ENCODE measurements at places on chromosomes 11 and 22.

GRCh38 chr11:95536047-95536690 lies 253.4 kb downstream of the FAM76B start:
- no peak for DNase-seq

- no peak for DNase-seq
Measured at GRCh38 chr11:134841411-134841810, 429.4 kb upstream of the B3GAT1 start.

DNA sequence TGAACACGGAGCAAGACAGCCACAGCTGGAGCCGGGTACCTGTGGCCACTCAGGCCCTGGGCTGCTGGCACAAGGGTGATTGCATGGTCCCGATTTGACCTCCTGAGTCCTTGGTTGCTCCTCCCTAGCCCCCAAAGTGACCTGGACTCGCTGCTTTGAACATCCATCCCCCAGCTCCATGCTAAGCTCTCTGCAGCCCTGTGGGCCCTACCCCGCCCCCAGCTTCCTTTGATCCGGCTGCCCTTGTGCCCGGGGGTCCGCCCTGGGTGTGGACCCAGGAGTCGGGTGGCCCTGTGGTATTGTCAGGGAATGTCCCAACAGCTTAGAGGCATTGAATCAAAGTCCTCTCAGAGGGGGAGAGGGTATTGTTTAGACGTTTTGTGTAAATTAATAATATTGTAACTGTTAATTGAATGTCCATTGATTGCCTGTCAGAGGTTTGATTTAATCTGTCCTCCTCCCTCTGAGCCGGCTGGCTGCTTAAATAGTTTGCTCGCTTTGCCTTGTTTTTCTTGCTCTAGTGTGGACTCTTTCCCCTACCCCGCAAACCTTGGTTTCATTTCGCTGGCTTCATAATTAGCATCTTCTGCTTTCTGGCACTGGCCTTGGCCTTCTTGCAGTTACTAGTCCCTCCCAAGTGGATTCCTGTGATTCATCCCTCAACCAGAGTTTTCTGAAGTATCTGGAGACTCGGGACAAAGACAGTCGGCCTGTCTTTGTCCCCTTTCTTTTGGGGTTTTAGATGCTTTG lies 20.7 kb downstream of the GRIK4 start:
- no peak for DNase-seq

- no peak for DNase-seq
Measured at GRCh38 chr11:75996523-75997442, 181.8 kb downstream of the UVRAG start.

- DNase-seq: no peak
Measured at GRCh38 chr11:92638678-92639077, 330.8 kb upstream of the MTNR1B start.

DNA sequence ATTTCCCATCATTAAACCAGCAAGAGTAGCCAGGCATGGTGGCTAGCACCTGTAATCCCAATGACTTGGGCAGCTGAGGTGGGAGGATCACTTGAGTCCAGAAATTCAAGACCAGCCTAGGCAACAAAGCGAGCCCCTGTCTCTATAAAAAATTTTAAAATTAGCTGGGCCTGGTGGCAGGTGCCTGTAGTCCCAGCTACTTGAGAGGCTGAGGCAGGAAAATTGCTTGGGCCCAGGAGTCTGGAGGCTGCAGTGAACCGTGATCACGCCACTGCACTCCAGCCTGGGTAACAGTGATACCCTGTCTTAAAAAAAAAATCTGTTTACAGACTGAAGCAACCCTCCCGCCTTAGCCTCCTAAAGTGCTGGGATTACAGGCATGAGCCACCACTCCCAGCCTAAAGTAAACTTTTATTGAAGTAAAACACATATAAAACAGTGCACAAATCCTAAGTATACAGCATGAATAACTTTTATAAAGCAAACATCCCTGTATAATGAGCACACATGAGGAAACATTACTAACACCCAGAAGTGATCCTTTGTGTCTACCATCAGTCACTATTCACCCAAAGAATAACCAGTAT lies 12.6 kb downstream of the UCP3 start:
- DNase-seq: no peak

GRCh38 chr11:70669871-70670675 lies 271.7 kb downstream of the CTTN start:
- DNase-seq: no peak

DNA sequence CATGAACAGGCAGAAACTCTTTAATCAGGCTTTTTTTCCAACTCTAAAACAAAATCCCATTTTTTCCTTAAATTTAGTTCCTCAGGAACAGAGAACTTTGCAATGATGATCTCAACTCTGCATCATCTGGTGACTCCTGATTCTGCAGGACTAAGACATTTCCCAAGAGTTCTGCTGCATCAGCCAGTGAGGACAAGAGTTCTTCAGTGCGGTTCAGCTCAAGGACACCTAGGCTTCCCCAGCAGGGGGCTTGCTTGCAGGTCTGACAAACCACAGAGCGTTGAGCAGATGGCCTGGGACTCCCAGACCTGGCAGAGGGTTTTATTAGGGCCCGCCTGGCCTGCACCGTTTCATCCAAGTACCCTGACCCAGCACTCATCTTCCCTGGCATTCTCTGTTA lies 6.4 kb downstream of the CDCA5 start:
- no peak for DNase-seq

DNA sequence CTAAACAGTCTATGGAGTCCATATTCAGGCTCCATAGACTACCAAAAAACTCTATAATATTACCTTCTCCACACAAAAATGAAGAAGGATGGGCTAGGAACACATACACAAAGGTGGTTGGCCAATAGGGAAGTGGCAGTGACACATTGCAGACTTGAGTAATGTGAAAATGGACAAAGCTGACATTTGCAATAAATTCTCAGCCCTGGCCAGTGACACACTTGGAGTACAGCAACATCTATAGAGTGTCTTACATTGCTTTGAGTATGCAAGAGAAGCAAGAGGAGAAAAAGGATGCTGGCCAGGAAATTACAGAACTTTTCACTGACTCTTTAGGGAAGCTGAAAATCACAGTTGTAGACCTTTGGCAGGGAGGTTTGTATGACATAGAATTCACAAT lies 7.3 kb upstream of the OR52W1 start:
- no peak for DNase-seq
